ENCODE measurements at places on chromosomes 2 and 18.

- no peak for DNase-seq
These were observed 15.0 kb downstream of the NGEF start for GRCh38 chr2:232997749-232998665.

GRCh38 chr2:53519918-53520841, 247.4 kb upstream of the CHAC2 start:
- DNase-seq: no peak

DNA sequence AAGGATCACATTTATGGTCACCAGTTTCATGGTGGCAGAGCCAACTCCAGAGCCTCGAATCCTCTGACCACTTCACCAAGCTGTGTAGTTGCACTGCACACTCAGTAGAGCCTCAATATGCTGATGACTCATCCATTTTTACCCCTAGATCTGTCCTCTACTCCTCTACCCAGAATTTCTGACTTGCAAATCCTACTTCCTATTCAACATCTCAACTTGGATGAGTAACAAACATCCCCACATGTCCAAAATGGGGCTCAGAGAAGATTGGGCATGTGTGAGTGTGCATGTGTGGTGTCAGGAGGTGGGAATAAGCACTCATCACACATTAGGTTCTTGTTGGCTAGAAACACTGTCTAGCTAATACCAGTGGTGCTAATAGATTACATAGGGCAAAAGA, 57.8 kb upstream of the IGFBP2 start:
- peak; percentile 51 for DNase-seq

DNA sequence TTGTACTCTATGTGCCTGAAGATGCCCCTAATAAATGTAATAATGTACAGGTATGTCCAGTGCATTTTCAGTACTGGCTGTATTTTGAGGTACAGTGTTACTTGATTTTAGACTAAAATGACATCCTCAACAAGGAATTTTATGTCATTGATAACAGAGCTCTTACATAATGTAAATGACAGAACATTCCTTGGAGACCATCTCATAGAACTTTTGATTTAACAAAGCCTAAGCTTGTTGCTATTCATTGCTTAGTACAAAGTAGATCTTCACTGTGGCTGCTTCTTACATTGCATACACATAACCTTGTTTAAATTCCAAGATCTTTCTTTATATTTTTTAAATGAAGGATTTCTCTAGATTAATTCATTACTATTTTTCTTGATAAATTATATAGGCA, 24.1 kb downstream of the DYNC1I2 start:
- DNase-seq: no peak

DNA sequence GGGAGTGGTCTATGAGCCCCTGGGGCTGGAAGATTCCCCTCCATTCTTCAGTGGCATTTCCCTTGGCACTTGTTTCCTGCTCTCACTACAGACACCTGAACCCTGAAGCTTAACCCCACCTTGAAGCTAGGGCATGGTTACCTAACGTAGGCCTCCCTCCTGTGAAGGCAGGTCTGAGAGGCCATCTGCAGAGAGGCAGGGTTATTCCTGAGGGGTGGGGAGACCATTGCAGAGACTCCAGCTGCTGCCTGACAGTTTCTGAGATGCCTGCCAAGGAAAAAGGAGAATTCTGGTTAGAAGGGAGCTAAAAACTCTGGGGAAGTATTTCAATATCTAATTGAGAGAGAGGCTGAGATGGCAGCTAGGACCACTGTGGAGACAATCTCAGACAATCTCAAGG, 119.3 kb upstream of the NDUFV2 start:
- DNase-seq: no peak

- peak; percentile 95 for DNase-seq
These were observed 1.1 kb downstream of the HK2 start for GRCh38 chr2:74834792-74835755.

DNA sequence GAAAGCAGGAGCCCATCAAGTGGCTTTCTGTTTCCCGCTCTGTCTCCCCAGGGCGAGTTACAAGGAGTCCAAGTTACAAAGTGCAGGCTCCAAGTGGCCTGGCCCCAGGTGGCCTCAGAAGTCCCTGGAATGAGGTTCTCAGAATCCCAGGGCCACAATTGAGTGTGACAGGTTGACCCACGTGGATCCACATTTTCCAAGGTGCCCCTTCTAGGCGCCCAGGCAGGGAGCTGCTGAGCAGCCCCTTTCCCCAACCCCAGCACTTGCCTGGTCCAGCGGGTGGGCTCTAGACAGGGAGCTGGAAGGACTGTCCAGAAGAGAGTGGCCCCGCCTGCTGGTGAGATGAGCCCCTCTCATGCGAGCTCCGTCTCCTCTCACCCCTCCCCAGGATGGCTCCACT, 253.4 kb downstream of the CYP26B1 start:
- no peak for DNase-seq

Measured in NB4 (cell line).